Left ventricle myocardium inferior (tissue), 1 donor: ENCODE measurements at places on chromosomes 5 and 9. TPM values are rescaled to one million over a fixed set of nuclear protein-coding genes. Genes with fewer than 3 reads are reported as not detected.

The PCDHGA9 gene
- 3.9 TPM for total RNA-seq

The TMEM232 gene
- total RNA-seq = 3.6 TPM

The CARD19 gene
- 35.8 TPM for total RNA-seq

The ZNF883 gene
- 6.2 TPM for total RNA-seq

The PDE8B gene
- total RNA-seq = 5.9 TPM

The REEP2 gene
- total RNA-seq = 6.6 TPM

The CARD9 gene
- total RNA-seq = 1.2 TPM

DNA sequence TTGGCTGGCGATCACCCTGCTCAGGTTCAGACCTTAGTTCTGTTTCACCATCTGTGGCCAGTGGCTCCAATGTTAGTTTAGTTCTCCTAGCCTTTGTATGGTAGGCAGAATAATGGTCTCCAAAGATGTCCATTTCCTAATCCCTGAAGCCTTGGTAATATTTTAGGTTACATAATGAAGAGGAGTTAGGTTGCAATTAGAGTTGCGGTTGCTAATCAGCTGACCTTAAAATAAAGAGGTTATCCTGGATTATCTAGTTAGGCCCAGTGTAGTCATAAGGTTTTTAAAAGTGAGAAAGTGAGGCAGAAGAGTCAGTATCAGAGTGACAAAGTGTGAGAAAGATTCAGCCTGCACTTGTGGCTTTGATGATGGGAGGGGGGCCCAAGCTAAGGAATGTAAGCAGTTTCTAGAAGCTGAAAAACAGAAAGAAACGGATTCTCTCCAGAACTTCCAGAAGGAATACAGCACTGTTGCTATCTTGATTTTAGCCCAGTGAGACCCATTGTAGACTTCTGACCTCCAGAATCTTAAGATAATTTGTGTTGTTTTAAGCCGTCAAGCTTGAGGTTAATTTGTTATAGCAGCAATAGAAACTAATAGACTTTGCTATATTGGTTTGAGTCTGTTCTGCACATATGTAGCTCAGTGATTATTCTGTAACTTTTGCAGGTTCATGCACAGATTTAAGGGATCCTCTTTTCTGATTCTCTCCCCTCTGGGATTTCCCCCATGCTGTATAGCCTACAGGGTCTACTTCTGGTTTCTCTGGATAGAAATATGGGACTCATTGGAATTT, 21.6 kb downstream of the LNPEP start:
- no peaks in the 10 kb centered on the region for H3K36me3 ChIP-seq
- no peaks in the 10 kb centered on the region for H3K27me3 ChIP-seq
- H3K4me1 ChIP-seq = peaks cover 46% of the 10 kb centered on the region
- H3K4me3 ChIP-seq = no peak overlapping the region
- no peak for DNase-seq

GRCh38 chr9:88747768-88748167, 212.8 kb downstream of the NXNL2 start:
- peak overlapping the region; percentile 85 for H3K27ac ChIP-seq
- peaks cover 49% of the 10 kb centered on the region for H3K4me1 ChIP-seq
- DNase-seq = peak; percentile 28

DNA sequence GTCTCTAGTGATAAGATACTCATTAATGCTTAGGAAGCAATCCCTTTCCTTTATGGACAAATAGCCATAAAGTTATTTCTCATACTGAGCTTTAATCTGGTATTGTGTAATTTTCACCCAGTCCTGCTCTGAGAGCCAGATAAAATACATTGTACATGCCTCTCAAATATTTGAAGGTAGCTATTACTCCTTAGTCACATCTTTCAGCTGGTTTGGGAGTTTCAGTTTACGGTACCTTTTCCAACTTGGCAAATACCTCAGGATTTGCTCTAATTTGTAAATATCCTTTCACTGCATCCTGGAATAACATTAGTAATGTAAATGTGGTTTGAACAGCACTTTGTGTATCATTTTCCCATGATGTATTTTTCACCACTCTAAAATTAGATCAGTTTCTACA, 47.4 kb downstream of the ABHD17B start:
- H3K27me3 ChIP-seq = no peaks in the 10 kb centered on the region
- H3K27ac ChIP-seq = no peak overlapping the region
- peaks cover 7% of the 10 kb centered on the region for H3K4me1 ChIP-seq
- peaks cover 32% of the 10 kb centered on the region for H3K36me3 ChIP-seq
- H3K4me3 ChIP-seq = no peak overlapping the region
- DNase-seq = no peak

GRCh38 chr5:116674881-116675625, 100.4 kb upstream of the SEMA6A start:
- H3K27ac ChIP-seq = no peak overlapping the region
- H3K36me3 ChIP-seq = no peaks in the 10 kb centered on the region
- no peak for DNase-seq
- H3K4me1 ChIP-seq = peaks cover 6% of the 10 kb centered on the region
- no peaks in the 10 kb centered on the region for H3K27me3 ChIP-seq

DNA sequence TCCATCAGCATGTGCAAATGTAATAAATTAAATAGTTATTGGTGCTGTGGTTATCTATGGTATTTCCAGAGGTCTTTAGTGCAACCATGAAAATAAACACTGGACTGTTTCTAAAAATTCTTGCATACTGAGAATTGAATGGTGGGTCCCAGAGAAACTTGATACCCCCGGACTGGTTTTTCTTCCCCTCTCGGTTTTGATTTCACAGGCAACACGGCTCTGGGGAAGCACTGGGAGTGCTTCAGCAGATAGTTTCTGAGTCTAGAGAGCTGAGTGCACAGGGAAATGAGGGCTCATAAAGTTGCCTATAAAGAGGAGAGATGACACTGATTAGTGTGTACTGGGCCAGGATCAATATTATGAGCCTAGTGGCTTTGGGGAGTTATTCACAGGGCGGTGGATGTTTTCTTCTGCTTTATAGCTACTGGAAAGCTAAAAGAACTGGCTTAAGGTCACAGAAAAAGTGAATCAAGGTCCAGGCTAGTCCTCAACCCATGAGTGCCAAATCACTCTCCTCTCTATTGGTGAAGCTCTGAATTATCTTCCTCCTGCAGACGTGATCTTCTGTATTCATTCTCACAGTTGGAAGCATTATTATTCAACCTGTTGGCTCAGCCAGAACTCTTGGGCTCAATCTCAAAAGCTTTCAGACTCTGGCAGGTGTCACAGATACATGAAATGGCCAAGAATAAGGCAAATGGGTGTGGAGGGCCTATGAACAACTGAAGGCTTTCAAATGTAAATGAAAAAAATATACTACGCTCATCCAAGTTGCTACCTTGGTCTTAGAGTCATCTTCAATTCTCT, 170.2 kb upstream of the HMHB1 start:
- no peak for DNase-seq
- peaks cover 19% of the 10 kb centered on the region for H3K4me1 ChIP-seq
- H3K27me3 ChIP-seq = no peaks in the 10 kb centered on the region
- no peak overlapping the region for H3K4me3 ChIP-seq

GRCh38 chr9:79632705-79633104, 60.9 kb downstream of the TLE4 start:
- no peaks in the 10 kb centered on the region for H3K4me1 ChIP-seq
- no peak for DNase-seq
- H3K27ac ChIP-seq = no peak overlapping the region
- H3K36me3 ChIP-seq = no peaks in the 10 kb centered on the region
- H3K4me3 ChIP-seq = no peak overlapping the region

DNA sequence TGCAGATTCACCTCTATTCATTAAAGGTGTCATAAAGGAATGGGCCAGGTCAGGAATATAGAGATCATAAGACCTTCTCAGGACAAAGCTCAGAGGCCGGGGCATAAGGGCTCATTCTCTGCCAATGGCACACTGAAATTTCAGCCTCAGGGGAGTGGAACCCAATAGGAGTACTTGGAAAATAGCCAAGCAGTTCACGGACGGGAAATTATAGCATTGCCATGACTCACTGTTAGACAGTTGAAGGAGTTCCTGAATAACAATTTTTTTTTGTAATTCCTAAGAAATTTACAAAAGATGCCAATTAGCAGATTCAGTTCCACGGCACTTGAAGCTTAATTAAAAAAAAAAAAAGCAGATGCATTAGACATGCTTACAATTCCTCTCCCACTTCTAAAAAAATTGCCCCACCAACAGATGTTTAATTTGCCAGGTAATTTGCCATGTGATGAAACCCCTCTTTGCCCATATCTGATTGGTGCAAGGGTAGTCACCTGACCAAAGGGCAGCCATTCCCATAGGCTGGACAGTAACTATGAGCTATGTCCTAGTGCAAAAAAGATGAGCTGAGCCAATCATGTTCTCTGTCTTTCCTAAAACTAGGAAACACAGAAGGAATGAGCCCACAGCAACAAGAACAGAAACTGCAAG, 58.6 kb downstream of the PTCD2 start:
- H3K27me3 ChIP-seq = no peaks in the 10 kb centered on the region
- peak overlapping the region; percentile 52 for H3K27ac ChIP-seq
- H3K4me3 ChIP-seq = no peak overlapping the region
- H3K4me1 ChIP-seq = peaks cover 33% of the 10 kb centered on the region
- no peaks in the 10 kb centered on the region for H3K36me3 ChIP-seq

DNA sequence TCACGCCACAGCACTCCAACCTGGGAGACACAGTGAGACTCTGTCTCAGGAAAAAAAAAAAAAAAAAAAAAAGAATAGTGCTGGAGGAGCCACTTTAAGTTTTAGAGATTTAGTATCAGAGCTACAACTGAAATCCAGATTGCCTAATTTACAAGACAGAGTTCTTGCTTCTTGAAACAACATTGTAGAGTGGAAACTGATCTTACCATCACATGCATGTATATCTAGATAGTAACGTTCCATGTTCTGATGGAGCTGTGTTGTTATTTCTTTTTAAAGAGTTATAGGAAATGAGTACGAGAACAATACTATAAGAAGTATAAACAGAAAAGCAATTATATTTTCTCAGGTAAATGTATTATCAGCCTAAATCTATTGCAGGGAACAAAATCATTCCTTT, 48.9 kb downstream of the TBCA start:
- no peak overlapping the region for H3K4me3 ChIP-seq
- no peak overlapping the region for H3K27ac ChIP-seq
- no peak for DNase-seq
- no peaks in the 10 kb centered on the region for H3K27me3 ChIP-seq
- H3K4me1 ChIP-seq = peaks cover 24% of the 10 kb centered on the region
- no peaks in the 10 kb centered on the region for H3K36me3 ChIP-seq

DNA sequence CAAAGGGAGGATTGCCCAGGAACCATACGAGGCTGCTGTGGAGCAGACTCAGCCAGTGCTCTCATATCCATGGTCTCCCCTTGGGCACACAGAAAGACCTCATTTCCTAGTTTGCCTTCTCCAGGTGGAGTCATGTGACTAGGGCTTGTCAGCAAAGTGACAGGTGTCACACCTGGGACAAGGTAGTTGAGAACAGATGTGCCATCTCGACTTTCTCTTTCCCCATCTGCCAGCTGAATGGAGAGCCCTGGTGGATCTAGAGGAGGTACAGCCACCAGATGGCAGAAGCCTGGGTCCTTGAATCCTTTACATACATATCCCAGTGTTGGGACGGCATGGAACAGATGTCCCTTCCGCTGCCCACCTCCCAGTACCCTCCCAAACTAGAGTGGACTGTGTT, 42.9 kb upstream of the ALDOB start:
- H3K4me3 ChIP-seq = no peak overlapping the region
- no peak overlapping the region for H3K27ac ChIP-seq

GRCh38 chr9:112905084-112905483, 14.4 kb upstream of the SLC46A2 start:
- H3K36me3 ChIP-seq = no peaks in the 10 kb centered on the region
- H3K27ac ChIP-seq = no peak overlapping the region
- no peaks in the 10 kb centered on the region for H3K27me3 ChIP-seq
- DNase-seq = no peak

GRCh38 chr5:169218176-169218575, 82.8 kb downstream of the SLIT3 start:
- H3K36me3 ChIP-seq = no peaks in the 10 kb centered on the region
- no peaks in the 10 kb centered on the region for H3K27me3 ChIP-seq
- no peak for DNase-seq
- no peak overlapping the region for H3K4me3 ChIP-seq

- no peaks in the 10 kb centered on the region for H3K27me3 ChIP-seq
- H3K27ac ChIP-seq = peak overlapping the region; percentile 42
- no peaks in the 10 kb centered on the region for H3K36me3 ChIP-seq
- no peak overlapping the region for H3K4me3 ChIP-seq
- peaks cover 33% of the 10 kb centered on the region for H3K4me1 ChIP-seq
Observed at GRCh38 chr5:145984072-145984471, 47.7 kb downstream of the SH3RF2 start.

- peaks cover 55% of the 10 kb centered on the region for H3K27me3 ChIP-seq
- no peak overlapping the region for H3K27ac ChIP-seq
- no peaks in the 10 kb centered on the region for H3K4me1 ChIP-seq
- DNase-seq = no peak
Observed at GRCh38 chr5:76358-77169, 15.4 kb upstream of the PLEKHG4B start.

DNA sequence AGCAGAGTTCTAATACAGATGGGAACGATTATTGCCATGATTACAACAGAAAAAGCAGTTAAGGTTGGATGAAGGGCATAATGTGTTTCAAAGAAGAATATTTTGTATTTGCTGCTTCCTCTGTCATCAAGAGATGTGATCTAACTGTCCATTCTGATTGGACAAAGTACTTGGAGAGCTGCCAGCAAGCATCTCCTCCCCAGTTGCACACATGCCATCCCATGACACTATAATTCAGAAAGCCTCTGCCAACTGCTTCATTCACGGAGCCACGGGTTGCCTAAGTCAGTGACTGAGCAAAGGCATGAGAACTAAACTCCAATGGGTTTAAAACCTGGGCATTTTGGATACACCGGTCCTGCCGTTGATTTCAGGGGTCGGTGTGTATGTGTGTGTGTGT, 253.8 kb downstream of the CRB2 start:
- no peak for DNase-seq
- H3K4me1 ChIP-seq = peaks cover 10% of the 10 kb centered on the region
- H3K4me3 ChIP-seq = no peak overlapping the region
- no peak overlapping the region for H3K27ac ChIP-seq
- H3K36me3 ChIP-seq = no peaks in the 10 kb centered on the region

DNA sequence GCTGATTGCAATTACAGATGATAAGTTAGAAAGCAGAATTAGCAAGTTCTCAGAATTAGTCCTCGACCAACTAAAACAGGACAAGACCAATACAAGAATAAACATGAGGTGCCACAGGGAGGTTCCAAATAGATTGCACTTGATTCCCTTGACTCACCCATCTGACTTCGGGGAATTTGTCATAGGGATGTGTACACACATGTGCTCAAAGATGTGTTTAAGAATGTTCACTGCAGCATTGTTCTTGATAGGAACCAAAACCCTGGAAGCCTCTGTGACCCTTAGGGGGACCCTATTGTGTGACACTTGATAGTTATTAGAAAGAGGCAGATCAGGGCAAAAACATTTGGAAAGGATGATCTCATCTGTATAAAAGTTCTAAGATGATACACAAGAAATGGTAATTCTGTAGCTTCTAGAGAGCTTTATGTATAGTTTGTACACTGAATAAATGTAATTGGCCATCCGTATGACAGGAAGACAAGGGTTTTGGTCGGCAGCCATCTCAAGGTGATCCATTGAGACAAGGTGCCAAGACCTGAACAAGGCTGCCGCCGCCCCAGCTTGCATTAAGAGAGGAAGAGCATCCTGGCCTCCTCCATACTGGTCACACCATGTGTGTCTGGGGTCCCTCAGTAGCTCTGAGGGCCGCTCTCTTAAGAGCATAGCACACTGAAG, 48.2 kb upstream of the GARNL3 start:
- H3K27ac ChIP-seq = no peak overlapping the region
- no peaks in the 10 kb centered on the region for H3K27me3 ChIP-seq
- DNase-seq = no peak
- H3K4me1 ChIP-seq = peaks cover 3% of the 10 kb centered on the region
- H3K4me3 ChIP-seq = no peak overlapping the region

GRCh38 chr9:121783521-121784507, 132.4 kb downstream of the DAB2IP start:
- peak overlapping the region; percentile 12 for H3K27ac ChIP-seq
- no peaks in the 10 kb centered on the region for H3K27me3 ChIP-seq
- H3K4me3 ChIP-seq = no peak overlapping the region
- H3K4me1 ChIP-seq = peaks cover 57% of the 10 kb centered on the region
- peaks cover 53% of the 10 kb centered on the region for H3K36me3 ChIP-seq
